ENCODE measurements at places on chromosomes 2 and 18. TPM values are rescaled to one million over a fixed set of nuclear protein-coding genes. Genes with fewer than 3 reads are reported as not detected.

- H3K27me3 ChIP-seq, result peaks cover 11% of the 10 kb centered on the region
- no peak overlapping the region for H3K4me3 ChIP-seq
- no peaks in the 10 kb centered on the region for H3K36me3 ChIP-seq
- H3K27ac ChIP-seq, result no peak overlapping the region
- no peak for DNase-seq
These were observed 14.1 kb downstream of the TMEM178A start for GRCh38 chr2:39679805-39680204.

DNA sequence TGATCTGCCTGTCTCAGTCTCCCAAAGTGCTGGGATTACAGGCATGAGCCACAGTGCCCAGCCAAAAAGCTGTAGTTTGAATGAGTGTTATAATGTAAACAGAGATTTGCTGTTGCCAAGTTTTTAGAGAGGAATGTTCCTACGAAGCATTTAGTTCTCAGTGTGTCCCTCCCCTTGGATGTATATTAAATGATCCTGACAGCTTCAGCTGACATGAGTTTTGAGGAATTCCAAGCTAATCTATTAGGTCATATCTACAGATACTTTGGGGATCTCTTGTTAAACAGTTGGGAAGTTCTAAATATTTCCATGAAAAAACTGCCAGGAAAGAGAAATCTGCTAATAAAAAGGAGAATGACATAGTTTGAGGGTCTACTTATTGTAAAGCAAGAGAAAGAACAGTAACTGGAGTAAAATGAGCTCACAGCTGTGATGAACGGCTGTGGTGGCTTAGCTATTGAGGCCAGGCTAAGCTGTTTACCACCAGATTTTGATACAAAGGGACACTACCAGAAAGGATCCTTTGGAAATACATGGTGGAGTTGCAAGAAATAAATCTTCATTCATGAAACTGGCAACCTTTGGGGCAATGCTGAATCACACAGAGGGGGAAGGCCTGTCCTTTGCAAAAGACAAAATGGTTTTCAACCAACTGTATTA lies 2.6 kb upstream of the STON1 start:
- peaks cover 10% of the 10 kb centered on the region for H3K4me1 ChIP-seq
- peak; percentile 58 for DNase-seq
- H3K27ac ChIP-seq, result no peak overlapping the region
- H3K36me3 ChIP-seq, result no peaks in the 10 kb centered on the region
- H3K4me3 ChIP-seq, result no peak overlapping the region

DNA sequence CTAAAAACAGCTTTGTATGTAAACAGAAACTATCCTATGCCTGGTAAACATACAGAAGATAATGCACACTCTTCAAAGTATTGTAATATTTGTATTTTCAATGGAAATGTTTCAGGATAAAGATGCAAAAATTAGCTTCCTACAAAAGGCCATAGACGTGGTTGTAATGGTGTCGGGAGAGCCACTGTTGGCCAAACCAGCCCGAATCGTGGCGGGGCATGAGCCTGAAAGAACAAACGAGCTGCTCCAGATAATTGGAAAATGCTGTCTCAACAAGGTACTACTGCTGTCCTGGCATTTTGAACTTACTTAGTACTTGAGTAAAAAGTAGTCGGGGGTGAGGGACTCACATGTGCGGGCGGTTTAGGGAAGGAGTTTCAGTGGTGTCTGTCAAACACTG lies 5.4 kb downstream of the TRAF3IP1 start:
- no peak overlapping the region for H3K4me3 ChIP-seq
- no peak for DNase-seq

- no peak overlapping the region for H3K27ac ChIP-seq
- H3K27me3 ChIP-seq, result no peaks in the 10 kb centered on the region
- peaks cover 20% of the 10 kb centered on the region for H3K36me3 ChIP-seq
- no peak for DNase-seq
These were observed 23.7 kb downstream of the INPP1 start for GRCh38 chr2:190367091-190367490.

DNA sequence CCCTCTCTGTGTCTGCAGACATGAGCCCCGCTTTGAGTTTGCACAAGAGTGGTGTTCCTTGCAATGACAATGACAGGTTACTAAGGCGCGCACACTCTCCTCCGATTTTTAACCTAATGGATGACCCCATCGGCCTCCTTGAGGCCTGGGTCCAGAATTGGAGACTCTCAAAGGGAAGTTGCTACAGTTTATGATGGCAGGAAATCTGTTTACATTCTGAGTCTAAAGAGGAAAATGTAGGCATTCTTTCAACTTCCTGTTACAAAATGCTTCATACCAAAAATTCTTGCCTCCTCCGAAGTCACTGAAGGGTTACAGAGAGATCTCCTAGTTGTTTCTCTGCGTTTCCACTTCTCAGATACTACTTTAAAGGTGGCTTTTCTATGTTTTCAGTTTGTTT lies 225.3 kb upstream of the AGAP1 start:
- peaks cover 28% of the 10 kb centered on the region for H3K4me1 ChIP-seq
- H3K4me3 ChIP-seq, result no peak overlapping the region
- peak overlapping the region; percentile 80 for H3K27ac ChIP-seq
- no peaks in the 10 kb centered on the region for H3K36me3 ChIP-seq

- no peak for DNase-seq
- H3K27me3 ChIP-seq, result no peaks in the 10 kb centered on the region
- H3K36me3 ChIP-seq, result no peaks in the 10 kb centered on the region
- H3K27ac ChIP-seq, result no peak overlapping the region
- no peaks in the 10 kb centered on the region for H3K4me1 ChIP-seq
These were observed 49.6 kb upstream of the SPRED2 start for GRCh38 chr2:65481961-65482360.

GRCh38 chr2:203122317-203122986 lies 107.8 kb downstream of the NBEAL1 start:
- H3K4me1 ChIP-seq, result peaks cover 3% of the 10 kb centered on the region
- no peak overlapping the region for H3K27ac ChIP-seq
- DNase-seq, result peak; percentile 6
- no peaks in the 10 kb centered on the region for H3K27me3 ChIP-seq
- H3K36me3 ChIP-seq, result peaks cover 8% of the 10 kb centered on the region

DNA sequence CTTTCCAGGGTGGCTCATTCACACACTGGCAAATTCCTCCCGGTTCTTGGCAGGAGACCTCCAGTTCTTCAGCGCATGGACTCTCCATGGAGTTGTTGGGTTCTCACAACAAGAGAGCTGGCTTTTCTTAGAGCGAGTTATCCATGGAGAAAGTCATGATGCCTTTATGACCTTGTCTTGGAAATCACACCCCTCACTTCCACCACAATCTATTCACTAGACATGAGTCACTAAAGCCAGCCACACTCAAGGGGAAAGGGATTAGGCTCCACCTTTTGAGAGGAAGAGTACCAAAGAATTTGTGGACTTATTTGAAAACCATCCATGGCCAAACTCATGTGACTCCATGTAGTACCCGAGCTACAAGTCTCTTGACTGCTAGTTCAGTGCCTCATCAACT lies 160.5 kb downstream of the SETBP1 start:
- no peaks in the 10 kb centered on the region for H3K36me3 ChIP-seq
- H3K4me3 ChIP-seq, result no peak overlapping the region
- H3K27ac ChIP-seq, result no peak overlapping the region

GRCh38 chr2:96869281-96869821 lies 529 bp downstream of the SEMA4C start:
- peak overlapping the region; percentile 87 for H3K4me3 ChIP-seq
- peaks cover 29% of the 10 kb centered on the region for H3K36me3 ChIP-seq
- peaks cover 7% of the 10 kb centered on the region for H3K4me1 ChIP-seq

DNA sequence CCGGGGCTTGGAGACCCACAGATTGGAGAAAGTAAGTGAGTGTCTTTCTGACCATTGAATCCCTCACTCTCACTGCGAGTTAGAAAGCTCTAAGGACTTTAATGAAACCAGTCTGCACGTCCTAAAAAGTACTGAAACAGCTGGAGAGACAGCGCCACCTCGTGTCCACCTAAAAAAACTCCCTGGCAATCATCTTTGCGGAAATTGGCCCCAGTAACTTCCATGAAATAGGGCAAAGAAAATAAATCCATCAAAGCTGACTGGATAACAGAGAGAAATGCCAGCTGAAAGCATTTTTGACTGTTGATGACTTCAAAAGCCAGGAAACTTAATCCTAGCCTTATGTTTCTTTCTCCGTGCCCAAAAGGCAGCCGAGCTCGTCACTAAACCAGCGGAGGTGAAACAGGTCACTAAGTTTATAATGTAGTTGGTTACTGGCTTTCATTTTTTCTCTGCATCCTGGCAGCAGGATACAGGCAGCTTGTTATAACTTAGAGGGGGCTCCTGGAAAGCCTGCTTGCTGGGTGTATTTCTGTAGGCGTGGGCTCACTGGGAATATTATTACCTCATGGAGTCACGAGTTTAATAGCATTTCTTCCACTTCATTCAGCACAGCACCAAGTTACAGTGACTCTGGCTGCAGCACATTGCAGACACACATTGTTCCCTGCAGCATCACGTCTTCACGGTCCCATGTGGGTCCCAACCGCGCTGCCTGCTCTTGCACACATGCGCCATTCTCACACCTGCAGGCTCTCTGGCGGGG lies 266.5 kb downstream of the HRH4 start:
- DNase-seq, result peak; percentile 86
- H3K27me3 ChIP-seq, result no peaks in the 10 kb centered on the region
- H3K27ac ChIP-seq, result peak overlapping the region; percentile 51
- no peak overlapping the region for H3K4me3 ChIP-seq

DNA sequence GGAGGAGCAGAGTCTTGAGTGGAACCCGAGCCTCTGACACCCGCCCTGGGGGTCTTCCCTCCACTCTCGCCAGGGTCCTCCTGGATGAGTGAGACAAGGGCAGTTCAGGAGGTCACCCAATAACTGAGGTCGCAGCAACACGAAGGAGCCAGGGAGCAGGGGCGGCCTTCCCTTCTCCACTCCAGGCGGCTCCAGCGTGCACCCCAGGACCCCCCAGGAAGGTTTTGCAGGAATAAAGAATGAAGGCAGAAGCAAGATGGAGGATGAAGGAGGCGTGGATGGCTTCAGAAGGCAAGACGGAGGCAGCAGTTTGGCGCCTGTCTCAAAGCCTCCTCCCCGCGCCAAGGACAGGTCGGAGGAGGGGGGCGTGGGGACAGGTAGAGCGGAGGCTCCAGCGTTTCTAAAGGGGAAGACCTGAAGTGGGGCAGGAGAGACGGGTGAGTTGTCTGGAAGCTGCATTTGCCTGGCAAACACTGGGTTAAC lies 579 bp upstream of the ITM2C start:
- peak overlapping the region; percentile 52 for H3K4me3 ChIP-seq
- H3K4me1 ChIP-seq, result peaks cover 12% of the 10 kb centered on the region
- peaks cover 26% of the 10 kb centered on the region for H3K27me3 ChIP-seq
- no peak overlapping the region for H3K27ac ChIP-seq
- no peaks in the 10 kb centered on the region for H3K36me3 ChIP-seq

GRCh38 chr2:133378386-133378785 lies 189.9 kb downstream of the NCKAP5 start:
- H3K4me1 ChIP-seq, result peaks cover 13% of the 10 kb centered on the region
- no peak overlapping the region for H3K4me3 ChIP-seq
- H3K27me3 ChIP-seq, result no peaks in the 10 kb centered on the region

- peaks cover 20% of the 10 kb centered on the region for H3K27me3 ChIP-seq
- DNase-seq, result peak; percentile 75
- H3K4me3 ChIP-seq, result no peak overlapping the region
- no peak overlapping the region for H3K27ac ChIP-seq
- peaks cover 7% of the 10 kb centered on the region for H3K4me1 ChIP-seq
These were observed 16.3 kb downstream of the SLC3A1 start for GRCh38 chr2:44291281-44292248.

DNA sequence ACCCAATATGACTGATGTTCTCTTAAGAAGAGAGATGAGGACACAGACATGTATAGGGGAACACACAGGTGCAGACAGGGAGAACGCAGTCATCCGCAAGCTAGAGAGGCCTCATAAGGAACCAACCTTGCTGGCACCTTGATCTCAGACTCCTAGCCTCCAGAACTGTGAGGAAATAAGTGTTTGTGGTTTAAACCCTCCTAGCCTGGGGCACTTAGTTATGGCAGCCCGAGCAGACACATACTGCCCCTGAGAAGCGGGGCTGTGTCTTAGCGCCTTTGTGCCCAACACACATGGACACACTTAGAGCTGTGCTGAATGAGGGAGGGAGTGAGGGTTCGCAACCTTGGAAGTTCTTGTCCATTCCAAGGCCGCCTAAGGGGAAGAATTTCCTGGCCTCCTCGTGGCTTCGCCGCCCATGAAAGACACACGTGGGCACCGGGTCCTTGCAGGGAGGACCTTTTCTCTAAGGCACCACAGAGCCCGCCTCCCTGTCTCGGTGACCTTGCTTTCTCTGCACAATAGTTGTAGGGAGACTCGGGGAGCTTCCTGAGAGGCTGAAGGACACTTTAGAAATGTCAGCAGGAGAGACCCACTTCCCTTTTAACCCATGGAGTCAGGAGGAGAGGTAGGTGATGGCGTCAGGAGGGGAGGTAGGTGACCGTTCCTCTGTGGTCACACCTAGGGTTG lies 224.5 kb upstream of the HDAC4 start:
- no peaks in the 10 kb centered on the region for H3K27me3 ChIP-seq
- no peaks in the 10 kb centered on the region for H3K36me3 ChIP-seq
- no peak overlapping the region for H3K4me3 ChIP-seq
- H3K27ac ChIP-seq, result no peak overlapping the region
- no peak for DNase-seq
- H3K4me1 ChIP-seq, result no peaks in the 10 kb centered on the region

DNA sequence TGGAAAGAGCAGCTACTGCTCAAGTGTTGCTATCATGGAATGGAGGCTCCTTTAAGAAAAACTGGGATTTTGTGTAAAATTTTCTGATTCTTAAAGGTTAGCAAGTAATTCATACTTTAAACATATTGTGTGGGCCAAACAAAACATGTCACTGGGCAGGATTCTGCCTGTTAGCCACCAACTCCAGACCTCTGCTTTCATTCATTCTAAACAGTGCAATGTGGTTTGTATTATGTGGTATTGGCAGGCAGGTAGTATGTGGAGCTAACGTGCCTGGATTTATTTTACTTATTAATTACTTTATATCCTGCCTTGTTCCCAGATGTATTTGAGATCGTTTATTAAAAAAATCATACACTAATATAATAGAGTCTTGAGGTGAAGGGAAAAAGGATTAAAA lies 1521.3 kb upstream of the ACVR2A start:
- no peaks in the 10 kb centered on the region for H3K27me3 ChIP-seq
- no peaks in the 10 kb centered on the region for H3K36me3 ChIP-seq
- H3K27ac ChIP-seq, result no peak overlapping the region
- peak; percentile 16 for DNase-seq
- no peak overlapping the region for H3K4me3 ChIP-seq

DNA sequence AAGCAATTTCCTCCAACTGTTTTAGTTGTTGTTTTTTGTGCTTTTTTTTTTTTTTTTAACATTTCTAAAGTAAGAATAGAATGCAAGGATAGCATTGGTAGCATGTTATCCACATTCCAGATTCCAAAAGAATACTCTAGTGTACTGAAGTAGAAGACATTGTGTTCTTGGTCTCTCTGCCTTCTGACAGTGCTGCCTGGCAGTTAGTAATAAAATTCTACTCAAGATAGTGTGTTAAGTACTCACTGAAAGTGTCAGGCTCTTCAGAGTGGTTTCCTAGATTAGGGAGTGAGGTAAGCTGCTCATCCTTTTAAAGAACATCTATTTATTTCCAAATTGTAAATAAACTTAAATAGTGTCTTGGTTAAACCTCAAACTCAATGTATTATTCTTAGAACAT lies 253.7 kb downstream of the HNMT start:
- no peaks in the 10 kb centered on the region for H3K36me3 ChIP-seq
- no peak overlapping the region for H3K27ac ChIP-seq
- H3K27me3 ChIP-seq, result no peaks in the 10 kb centered on the region
- no peak overlapping the region for H3K4me3 ChIP-seq
- no peak for DNase-seq
- no peaks in the 10 kb centered on the region for H3K4me1 ChIP-seq

The ZNF521 gene
- total RNA-seq, result 44.7 TPM

The MC2R gene
- not detected for total RNA-seq
